ENCODE measurements at places on chromosomes 12 and 14.

DNA sequence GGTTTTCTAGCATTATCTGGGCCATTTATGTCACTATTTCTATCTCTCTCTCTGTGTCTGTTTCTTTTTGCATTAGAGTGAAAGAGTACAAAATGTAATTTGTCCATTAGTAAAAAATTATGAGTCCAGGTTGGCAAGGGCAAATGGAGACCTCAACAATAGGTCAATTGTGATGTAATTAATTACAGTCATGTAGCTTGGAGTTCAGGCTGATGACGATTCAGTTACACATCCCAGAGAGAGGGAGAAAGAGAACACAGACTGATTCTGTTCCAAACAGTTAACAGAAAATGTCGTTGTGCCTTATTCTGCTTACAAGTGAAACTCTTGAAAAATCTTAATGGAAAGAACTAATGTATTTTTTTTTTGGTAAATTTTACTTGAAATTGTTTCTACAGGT lies 83.3 kb downstream of the ATXN7L3B start:
- DNase-seq = no peak

DNA sequence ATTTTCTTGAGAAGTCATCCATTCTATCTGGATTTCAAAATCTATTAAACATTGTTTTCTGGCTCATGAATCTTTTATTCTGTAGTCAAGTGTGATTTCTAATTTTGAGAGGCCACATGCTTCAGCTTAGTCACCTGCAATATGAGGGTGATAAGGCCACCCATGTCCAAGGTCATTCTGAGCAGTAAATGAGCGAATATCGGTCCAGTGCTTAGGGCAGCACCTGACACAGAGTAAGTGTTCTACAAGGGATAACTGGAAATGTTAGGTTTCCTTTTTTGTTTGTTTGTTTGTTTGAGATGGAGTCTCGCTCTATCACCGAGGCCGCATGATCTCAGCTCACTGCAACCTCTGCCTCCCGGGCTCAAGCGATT lies 34.2 kb downstream of the AACS start:
- DNase-seq = no peak

- no peak for DNase-seq
Measured at GRCh38 chr14:79395061-79395460, 816.2 kb downstream of the DIO2 start.

GRCh38 chr12:100942984-100943749 lies 148.6 kb downstream of the ANO4 start:
- no peak for DNase-seq

GRCh38 chr12:120156315-120157259 lies 37.9 kb downstream of the GCN1 start:
- no peak for DNase-seq

GRCh38 chr14:56812364-56813141 lies 2.3 kb upstream of the OTX2 start:
- DNase-seq = no peak

- DNase-seq = no peak
Measured at GRCh38 chr12:93256256-93256969, 121.3 kb upstream of the NUDT4 start.

GRCh38 chr12:94793191-94793595 lies 142.8 kb upstream of the TMCC3 start:
- DNase-seq = no peak

GRCh38 chr14:91674911-91675310 lies 57.0 kb downstream of the CATSPERB start:
- DNase-seq = no peak

Data from RKO (cell line).